MG63 (cell line): ENCODE measurements at places on chromosomes 6 and 20.

- no peak for DNase-seq
Measured at GRCh38 chr6:158860279-158860865, 41.2 kb upstream of the EZR start.

GRCh38 chr6:150409576-150410066 is 40.8 kb downstream of the IYD start:
- DNase-seq, result no peak

GRCh38 chr6:131005439-131006016 is 57.5 kb downstream of the EPB41L2 start:
- no peak for DNase-seq

GRCh38 chr6:22254886-22255285 is 42.0 kb downstream of the PRL start:
- DNase-seq, result no peak

- no peak for DNase-seq
Measured at GRCh38 chr6:34333858-34334257, 58.6 kb downstream of the NUDT3 start.

DNA sequence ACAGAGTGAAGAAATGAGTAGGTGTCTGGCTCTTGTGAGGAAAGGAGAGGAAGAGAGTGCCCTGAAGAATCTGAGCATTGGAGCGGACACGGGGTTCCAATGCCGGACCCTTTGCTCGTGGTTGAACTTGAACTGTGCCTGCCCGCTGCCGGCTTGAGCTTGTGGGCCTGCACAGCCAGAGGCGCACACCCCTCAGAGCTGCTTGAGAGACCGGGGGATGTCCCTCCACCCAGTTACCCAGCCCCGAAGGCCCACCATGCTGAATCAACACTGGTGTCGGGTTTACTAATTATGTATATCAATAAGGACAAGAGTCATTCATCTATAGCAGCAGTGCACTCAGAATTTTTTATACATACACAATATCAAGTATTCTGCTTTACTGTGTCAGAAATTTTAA is 218.3 kb upstream of the CST7 start:
- DNase-seq, result no peak

GRCh38 chr6:3259491-3259958 is 778 bp downstream of the PSMG4 start:
- DNase-seq, result peak; percentile 20

DNA sequence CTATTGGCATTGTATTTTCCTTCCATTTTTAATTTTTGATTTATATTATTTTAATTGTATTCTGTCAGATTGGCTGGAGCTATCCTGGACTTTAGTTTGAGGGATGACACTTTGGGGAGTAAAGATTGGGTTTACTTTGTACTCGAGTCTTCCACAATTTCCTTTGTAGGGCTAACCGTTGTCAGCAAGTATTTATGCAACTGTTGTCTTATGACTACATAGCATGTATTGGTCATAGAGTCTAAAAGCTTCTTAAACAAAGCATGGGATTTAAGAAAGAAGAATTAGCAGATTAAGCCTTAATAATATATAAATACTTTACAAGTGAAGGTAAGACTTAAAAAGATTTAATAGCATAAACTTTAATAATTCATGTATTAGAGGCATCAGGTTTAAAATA is 19.6 kb downstream of the FARS2 start:
- DNase-seq, result no peak

DNA sequence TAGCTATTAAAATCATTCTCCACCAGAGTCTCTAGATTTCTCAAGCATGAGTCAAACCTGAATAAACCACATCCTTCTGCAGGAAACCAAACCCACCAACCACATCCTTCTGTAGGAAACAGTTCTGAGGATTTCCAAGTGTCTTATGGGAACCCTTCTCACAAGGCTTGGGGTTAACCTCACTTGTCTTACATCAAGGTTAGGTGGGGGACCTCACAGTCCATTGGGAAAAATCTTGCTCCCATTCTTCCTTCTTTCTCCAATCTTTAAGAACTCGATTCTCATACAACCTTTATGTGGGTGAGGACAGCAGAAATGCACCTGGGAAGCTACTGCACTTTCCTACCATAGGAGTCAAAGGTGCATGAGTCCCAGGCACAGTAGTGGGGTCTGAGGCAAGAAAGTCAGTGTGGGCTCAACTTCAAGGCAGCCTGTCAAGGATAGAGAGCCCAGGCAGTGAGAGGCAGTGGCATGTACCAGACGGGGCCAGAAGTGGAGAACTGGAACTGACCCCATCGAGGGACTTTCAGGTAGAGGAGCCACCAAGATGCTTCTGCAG is 114.5 kb downstream of the SLC22A3 start:
- no peak for DNase-seq

- no peak for DNase-seq
Measured at GRCh38 chr6:1600764-1601157, 9.0 kb upstream of the FOXC1 start.

- no peak for DNase-seq
Measured at GRCh38 chr6:167532410-167533288, 207.8 kb downstream of the TTLL2 start.

DNA sequence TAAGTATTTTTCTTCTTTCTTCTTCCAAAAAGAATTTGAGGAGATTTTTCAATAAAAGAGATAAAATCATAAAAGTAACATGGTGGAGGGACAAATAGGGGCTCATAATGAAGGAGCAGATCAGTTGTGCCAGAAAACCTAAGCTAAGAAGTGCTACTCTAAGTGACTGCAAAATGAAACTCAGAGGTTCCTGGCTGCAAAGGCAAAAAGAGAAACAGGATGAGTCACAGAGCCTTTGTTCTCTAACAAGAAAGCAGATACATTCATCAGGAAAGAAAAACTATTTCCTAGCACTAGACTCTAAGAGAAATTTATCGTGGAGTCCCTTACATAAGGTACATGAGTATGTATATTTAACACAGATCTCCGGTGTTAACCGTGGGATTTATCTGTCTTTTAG is 49.8 kb downstream of the TSHZ2 start:
- DNase-seq, result no peak

DNA sequence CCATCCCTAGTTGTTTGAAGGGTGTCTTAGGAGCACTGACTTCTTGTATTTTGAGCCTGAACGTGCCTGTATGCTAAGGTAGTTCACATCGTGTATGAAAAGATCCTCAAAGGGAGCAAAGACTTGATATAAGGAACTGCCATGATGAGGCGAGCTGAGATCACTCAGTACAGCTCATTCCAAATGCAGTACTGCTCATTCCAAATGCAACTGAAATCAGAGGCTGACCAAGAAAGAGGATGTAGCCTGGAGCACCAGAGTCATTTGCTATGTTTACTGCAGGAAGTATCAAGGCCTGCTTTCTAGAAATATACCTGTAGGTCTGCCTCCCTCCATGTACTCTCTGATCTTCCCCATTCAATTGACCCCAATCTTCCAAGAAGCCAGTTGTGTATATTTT is 832.2 kb downstream of the EYS start:
- DNase-seq, result no peak

GRCh38 chr6:8736156-8736895 is 301.0 kb upstream of the SLC35B3 start:
- DNase-seq, result peak; percentile 9

GRCh38 chr20:3433744-3434143 is 26.3 kb upstream of the DNAAF9 start:
- DNase-seq, result no peak

GRCh38 chr6:163284151-163284550 is 130.4 kb upstream of the QKI start:
- no peak for DNase-seq

DNA sequence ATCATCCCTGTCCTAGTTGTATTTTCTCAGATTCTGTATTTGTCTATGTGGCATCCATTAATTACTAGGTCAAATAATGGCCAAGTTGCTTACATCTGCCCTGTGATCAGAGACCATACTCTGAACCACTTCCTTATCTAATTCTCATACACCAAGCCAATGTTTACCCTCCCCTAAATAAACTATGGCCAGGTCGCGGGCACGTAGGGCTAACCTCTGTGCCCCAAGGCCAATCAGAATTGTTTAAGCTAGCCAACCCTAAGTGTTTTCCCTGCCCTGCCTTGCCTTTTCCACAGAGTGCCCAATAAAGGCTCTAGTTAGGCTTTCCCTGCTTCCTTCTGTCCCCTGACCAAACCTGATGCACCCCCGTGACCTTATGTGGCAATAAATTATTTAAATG is 2.8 kb upstream of the CALHM4 start:
- DNase-seq, result no peak

- DNase-seq, result no peak
Measured at GRCh38 chr20:42678895-42679294, 510.8 kb downstream of the PTPRT start.

GRCh38 chr6:169144356-169144755 is 109.3 kb downstream of the THBS2 start:
- no peak for DNase-seq

DNA sequence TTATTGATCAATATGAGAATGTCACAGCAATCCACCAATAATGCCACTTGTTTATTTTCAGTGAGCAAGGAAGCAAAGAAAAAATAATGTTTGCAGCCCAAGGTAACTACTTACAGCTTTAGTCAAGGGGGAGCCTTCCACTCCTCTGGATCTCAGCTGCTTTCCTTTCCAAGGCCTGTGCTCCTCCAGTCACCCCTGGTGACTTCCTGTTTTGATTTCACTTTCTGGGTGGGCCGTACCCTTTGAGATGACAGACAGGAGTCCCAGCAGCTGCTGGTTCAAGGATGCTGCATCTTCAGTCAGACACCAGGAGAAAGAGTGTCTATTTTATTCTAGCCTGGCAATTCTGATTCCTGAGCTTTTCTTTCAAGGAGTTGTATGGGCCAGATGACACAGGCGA is 5.6 kb upstream of the VNN2 start:
- DNase-seq, result no peak

DNA sequence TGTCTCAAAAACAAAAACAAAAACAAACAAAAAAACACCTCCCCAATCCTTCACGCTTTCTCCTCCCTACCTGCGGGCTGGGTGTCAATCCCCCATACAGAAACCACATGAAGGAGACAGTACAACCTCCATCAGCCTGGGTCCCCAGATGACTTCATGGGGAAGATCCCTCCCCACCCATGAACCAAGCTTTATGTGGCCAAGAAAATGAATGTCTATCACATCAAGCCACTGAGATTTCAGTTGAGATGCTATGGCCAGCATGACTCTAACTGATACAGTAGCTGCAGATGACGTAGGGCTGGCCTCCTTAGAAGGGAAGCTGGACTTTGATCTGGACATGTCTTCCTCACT is 21.2 kb upstream of the BNIP5 start:
- DNase-seq, result no peak

- DNase-seq, result no peak
Measured at GRCh38 chr20:24059174-24059573, 70.6 kb upstream of the GGTLC1 start.

DNA sequence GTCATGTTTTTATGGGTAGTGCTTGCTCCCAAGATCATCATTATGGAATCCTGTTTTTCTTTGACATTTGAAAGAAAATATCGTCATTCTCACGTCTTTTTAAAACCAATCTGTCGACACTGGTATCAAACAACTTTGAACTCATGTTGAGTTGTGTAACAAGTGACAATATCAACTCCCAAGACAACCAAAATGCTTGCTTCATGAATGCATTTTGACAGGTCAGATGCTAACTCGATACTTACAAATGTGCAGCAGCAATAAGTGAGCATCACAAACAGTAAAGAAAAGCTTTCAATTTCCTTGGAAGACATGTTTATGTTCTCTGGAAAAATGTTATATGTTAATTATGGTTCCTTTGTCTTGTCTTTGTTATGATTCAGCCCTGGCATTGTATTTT is 125.9 kb downstream of the EPHA7 start:
- DNase-seq, result no peak

- DNase-seq, result no peak
Measured at GRCh38 chr20:50536333-50536732, 26.1 kb downstream of the PTPN1 start.

- DNase-seq, result no peak
Measured at GRCh38 chr20:22536956-22537756, 47.2 kb downstream of the FOXA2 start.

DNA sequence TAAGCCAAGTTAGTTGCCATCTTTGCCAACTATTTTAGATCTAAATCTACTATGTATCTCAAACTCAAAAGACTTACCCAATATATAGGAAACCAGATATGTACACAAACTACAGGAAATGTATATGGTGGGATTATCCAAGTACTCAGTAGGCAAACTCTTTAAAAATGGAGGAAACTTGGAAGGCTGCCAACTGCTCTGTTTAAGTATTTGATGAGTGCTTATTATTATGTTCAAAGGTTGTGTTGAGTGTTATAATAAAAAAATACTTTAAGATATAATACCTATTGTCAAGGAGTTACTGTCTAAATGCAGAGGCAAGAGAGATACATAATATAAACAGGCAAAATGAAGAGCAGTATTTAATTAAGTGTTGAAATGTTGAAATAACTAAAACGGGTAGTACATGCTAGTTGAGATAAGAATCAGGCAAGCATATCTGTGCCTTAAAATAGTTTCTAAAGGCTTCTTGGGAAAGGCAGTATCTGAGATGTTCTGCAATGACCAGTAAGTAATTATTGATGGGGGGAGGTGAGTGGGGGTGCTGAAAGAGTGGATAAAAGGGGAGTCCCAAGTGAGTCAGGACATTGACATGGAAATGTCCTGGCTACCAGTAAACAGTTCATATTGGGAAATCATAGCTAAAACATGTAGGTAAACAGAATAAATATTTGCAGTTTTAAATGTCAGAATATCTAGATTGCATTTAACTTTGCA is 6.5 kb upstream of the DST start:
- DNase-seq, result no peak

GRCh38 chr6:15507746-15508145 is 155.1 kb downstream of the DTNBP1 start:
- peak; percentile 32 for DNase-seq

- no peak for DNase-seq
Measured at GRCh38 chr20:47551841-47552240, 50.2 kb downstream of the NCOA3 start.

GRCh38 chr6:75345413-75345812 is 60.8 kb upstream of the TMEM30A start:
- DNase-seq, result no peak

- no peak for DNase-seq
Measured at GRCh38 chr20:48766961-48767960, 60.5 kb downstream of the PREX1 start.

- DNase-seq, result no peak
Measured at GRCh38 chr20:47774131-47774777, 11.0 kb downstream of the SULF2 start.

DNA sequence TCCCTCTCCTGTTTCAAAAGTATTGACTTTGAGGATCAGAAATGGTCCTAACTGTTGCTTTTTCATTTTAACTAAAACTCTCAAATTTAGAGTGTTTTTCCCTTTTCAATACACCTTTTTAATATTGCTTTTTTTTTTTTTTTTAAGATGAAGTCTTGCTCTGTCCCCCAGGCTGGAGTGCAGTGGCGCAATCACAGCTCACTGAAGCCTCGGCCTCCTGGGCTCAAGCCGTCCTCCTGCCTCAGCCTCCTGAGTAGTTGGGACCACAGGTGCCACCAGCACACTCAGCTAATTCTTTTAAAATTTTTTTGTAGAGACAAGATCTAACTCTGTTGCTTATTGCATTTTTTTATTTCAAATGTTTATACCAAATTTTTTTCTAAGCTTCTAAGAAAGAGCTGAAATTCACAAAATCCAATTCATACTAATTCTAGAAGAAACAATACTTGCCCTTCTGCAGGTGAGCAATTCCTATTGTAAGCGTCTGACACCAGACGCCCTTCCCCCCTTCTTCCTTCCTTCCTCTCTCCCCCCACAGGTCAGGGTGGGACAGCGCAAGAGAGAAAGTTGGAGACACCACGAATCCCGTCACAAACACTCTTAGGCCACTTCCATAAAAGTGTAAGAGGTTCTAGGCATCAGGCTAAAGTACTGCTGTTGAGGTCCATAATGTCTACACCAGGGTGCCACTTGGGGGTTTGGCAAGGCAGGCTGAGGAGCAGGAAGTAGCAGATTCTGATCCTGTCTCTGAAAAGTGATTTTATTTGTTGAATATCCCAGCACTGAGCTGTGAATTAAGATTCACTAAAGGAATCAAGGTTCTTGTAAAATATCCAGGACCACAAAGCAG is 12.8 kb downstream of the DLL1 start:
- no peak for DNase-seq
